Activated CD8-positive, alpha-beta T cell treated with anti-CD3 and anti-CD28 coated beads, Interleukin-2, amount 10 ng/mL, durations not matched to agents 7 days and 5 days (primary cell): ENCODE measurements at places on chromosomes 3 and 15. TPM values are rescaled to one million over a fixed set of nuclear protein-coding genes. Genes with fewer than 3 reads are reported as not detected.

- no peak for DNase-seq
Measured at GRCh38 chr3:129435367-129435766, 4.4 kb downstream of the MBD4 start.

- no peak for DNase-seq
Measured at GRCh38 chr3:40242216-40242615, 67.3 kb upstream of the EIF1B start.

Gene FSIP1
- 1.0 TPM for total RNA-seq

- no peak for DNase-seq
Measured at GRCh38 chr3:150543531-150543930, 2.8 kb downstream of the SERP1 start.

- DNase-seq = no peak
Measured at GRCh38 chr3:160622263-160623045, 54.5 kb upstream of the ARL14 start.

- DNase-seq = peak; percentile 22
Measured at GRCh38 chr15:80694611-80695098, 455 bp upstream of the ABHD17C start.

DNA sequence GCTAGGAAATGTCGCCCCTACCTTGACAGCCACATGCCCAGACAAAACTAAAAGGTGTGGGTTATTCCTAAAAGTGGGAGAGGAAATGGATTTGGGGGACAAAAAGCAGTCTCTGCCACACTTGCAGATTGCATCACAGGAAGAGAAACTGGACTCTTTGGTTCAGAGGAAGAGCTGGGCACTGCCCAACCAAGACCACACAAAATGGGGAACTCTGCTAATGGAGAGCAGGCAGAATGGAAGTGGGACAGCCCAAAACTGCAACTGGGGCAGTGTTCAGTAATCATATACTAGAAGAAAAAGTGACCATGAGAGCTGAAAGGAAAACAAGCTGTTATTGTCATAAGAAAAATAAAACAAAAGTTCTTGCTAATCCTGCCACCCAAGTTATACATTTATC, 138.9 kb upstream of the FRMD4B start:
- DNase-seq = no peak
